NCI-H2029 (cell line): ENCODE measurements at places on chromosomes 3 and 15.

DNA sequence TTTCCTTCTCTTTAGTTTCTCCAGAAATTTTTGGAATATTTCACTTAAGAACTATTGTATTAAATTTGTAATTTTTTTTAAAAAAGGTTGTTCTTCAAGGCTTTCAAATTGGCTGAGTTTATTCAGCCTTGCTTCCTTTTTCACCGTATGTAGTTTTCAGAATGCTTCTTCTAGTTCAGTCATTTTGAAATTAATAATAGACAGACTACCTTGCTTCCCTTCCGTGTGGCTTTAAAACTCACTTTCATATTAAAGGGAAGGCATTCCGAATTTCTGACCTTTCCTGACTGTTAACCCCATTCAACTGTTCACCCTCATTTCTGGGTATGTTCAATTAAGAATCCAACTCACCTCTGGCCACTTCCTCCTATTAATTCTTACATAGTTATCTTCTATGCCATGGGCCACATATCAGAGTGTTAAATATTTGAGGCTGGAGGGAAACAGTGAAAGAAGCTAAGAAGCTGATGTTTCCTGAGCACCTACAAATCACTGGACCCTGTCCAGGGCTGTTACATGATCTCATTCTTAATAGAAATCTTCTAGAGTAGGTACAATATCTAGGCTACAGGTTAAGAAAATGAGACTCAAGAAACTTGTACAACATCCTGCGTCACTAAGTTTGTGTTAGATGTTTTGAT is 237.5 kb downstream of the P3H2 start:
- DNase-seq = no peak

GRCh38 chr3:53612508-53612907 is 118.1 kb downstream of the CACNA1D start:
- DNase-seq = no peak

- no peak for DNase-seq
Observed at GRCh38 chr3:149871855-149872254, 58.8 kb downstream of the RNF13 start.

- no peak for DNase-seq
Observed at GRCh38 chr3:108208831-108209230, 13.4 kb downstream of the IFT57 start.

DNA sequence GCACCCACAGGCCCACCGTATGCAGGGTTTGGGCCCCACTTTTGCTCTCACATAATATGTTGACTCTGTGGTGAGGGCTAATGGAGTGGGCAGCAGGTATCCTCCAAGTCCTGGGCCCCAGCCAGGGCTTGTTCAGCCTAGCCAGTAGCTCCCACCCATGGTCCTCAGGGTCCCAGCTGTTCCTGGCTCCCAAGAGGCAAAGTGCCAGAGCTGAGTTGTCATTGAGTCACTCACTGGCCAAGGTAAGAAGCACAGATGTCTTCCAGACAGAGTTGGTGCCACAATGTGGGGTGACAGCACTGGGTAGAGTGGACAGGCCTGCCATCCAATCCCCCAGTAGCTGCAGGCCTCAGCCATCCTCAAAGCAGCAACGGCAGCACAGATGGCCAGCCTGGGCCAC is 4.3 kb downstream of the SHF start:
- DNase-seq = no peak

GRCh38 chr3:54235998-54236397 is 113.6 kb downstream of the CACNA2D3 start:
- no peak for DNase-seq

- no peak for DNase-seq
Observed at GRCh38 chr3:42302924-42303634, 37.1 kb upstream of the CCK start.

DNA sequence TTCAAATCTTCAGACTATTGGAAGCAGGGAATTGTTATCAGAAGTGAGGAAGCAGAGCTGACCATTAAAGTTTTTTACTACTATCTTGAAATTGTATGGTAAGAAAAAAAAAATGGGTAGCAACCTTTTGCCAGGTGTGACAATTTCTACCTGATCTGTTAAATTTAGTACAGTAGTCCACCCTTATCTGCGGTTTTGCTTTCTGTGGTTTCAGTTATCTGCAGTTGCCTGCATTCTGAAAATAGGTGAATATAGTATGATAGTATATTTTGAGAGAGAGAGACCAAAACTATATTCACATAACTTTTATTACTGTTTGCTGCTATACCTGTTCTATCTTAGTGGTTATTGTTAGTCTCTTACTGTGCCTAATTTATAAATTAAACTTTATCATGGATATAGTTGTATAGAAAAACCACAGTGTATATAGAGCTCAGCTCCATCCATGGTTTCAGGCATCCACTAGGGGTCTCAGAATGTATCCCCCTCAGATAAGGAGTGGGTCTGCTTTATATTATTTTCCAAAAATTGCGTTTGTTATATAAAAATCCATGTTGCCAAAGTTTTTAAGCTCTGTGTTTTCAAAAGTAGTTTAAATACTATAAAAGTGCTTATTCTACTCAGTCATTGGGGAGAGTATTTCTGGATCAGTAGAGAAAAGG is 69.9 kb downstream of the PTPRG start:
- no peak for DNase-seq

DNA sequence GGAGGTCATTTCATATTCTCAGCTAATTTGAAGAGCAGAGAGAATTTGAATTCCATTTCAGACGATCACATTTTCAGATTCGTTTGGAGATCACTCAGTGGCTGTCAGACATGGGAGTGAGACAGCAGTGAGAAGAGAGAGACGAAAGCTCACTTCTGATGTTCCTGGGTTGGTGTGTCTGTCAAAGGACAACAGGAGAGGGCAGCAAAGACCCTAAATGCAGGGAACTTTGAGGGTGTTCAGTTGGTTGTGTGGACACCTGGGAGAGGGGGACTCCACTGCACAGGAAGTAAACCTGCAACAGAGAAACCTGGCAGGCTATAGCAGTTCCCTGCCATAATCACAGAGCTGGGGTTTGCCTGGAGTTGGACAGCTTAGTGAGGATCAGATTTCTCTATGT is 675.1 kb downstream of the SQOR start:
- DNase-seq = peak; percentile 16

DNA sequence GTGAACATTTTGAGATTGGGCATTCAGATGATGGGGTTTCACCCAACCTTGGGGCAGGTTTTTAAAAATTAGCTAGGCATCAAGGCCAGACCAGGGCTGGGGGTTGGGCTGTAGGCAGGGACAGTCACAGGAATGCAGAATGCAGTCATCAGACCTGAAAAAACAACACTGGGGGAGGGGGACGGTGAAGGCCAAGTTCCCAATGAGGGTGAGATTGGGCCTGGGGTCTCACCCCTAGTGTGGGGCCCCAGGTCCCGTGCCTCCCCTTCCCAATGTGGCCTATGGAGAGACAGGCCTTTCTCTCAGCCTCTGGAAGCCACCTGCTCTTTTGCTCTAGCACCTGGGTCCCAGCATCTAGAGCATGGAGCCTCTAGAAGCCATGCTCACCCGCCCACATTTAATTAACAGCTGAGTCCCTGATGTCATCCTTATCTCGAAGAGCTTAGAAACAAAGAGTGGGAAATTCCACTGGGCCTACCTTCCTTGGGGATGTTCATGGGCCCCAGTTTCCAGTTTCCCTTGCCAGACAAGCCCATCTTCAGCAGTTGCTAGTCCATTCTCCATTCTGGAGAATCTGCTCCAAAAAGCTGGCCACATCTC is 6.1 kb downstream of the RHO start:
- no peak for DNase-seq

GRCh38 chr3:58116985-58117384 is 93.8 kb downstream of the DNASE1L3 start:
- no peak for DNase-seq

- no peak for DNase-seq
Observed at GRCh38 chr15:40751745-40752144, 3.3 kb downstream of the RMDN3 start.

DNA sequence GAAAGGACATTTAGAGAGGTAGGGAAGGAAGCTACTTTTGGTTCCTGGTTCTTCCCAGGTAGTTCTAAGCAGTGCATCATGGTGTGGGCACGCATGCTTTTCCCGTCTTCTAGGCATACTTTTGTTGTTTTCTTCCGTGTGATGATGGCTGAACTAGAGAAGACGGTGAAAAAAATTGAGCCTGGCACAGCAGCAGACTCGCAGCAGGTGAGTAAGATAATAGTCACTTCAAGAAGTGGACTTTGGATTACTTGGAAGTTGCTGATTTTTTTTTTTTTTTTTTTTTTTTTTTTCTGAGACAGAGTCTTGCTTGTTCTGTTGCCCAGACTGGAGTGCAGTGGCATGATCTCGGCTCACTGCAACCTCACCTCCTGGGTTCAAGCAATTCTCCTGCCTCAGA is 17.9 kb downstream of the FANCD2OS start:
- DNase-seq = no peak

- no peak for DNase-seq
Observed at GRCh38 chr3:43153216-43154083, 47.6 kb upstream of the POMGNT2 start.

- peak; percentile 86 for DNase-seq
Observed at GRCh38 chr3:42443819-42444436, 33.5 kb upstream of the LYZL4 start.

GRCh38 chr15:90934949-90935751 is at the start of gene UNC45A:
UNC45A (plus strand) TSS chr15:90935285; CDS start chr15:90935325, 40 bp downstream.
- DNase-seq = peak; percentile 66

DNA sequence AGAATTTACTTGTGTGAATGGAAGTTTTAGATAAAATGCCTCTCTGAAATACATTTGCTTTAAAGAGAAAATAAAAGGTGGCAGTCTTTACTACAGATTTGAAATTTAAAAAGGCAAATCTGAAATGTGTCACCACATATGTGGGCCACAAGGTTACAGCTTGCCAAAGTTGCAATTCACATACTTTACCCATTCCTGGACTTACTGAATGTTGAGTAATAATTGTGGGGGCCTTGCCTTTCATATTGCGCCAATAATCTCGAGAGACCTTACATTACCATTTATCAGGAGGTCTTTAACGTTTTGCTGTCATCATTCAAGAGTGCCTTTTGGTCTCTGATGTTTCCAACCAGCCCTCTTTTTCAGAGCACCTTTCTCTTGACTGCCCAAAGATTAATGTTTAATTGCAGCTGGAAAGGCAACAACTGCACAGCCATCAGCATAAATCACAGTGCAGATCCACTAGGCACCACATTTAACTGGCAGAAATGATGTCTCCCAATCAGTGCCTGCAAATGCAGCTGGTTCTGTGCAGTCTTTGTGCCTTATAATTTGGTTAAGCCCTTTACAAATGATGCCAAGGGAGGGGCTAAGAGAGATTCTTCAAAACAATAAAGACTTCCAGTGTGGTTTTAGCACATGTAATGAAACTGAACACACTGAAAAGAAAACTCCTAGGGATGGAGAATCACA is 206.8 kb downstream of the MAGI1 start:
- no peak for DNase-seq

DNA sequence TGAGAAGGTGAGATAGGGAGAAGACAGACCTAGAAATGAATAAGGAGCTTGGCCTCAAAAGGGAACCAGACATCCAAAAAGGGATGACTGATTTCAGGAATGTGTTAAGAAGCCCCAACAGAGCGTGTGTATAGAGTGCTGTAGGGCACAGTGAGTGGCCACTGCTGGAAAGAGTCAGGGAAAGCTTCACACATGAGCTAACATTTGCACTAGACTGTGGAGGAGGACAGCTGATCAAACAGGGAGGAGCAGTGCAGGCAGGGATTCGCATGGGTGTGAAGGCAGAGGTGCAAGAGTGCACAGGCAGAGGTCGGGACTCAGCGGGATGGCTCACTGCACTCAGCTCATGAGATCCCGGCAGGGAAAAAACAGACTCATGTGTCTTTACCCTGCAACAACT is 61.8 kb downstream of the NPTN start:
- DNase-seq = peak; percentile 53

GRCh38 chr3:185335799-185336198 is 27.1 kb upstream of the MAP3K13 start:
- DNase-seq = no peak

- DNase-seq = no peak
Observed at GRCh38 chr3:56012721-56013120, 455.5 kb downstream of the ERC2 start.

GRCh38 chr15:69305933-69306568 is 7.3 kb downstream of the PAQR5 start:
- no peak for DNase-seq

GRCh38 chr15:31247404-31247803 is 79.2 kb upstream of the KLF13 start:
- DNase-seq = no peak

DNA sequence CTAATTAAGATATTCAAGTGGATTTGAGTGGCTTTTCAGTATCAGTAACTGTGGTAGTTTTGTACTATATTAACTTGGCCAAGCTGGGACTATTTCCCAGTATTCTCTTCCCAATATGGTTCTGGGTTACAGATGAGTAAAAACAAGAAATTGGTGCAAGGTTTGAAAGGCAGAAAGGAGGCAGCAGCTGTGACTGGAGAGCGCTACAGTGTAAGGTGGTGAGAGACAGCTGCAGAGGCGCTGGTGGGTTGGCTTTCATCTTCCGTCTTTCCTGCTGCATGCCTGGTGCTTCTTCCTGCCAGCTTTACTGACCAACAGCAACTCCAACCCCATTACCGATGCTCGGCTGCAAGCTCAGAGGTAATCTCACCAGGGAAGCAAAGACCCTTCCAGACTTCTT is 9.8 kb downstream of the DPH3 start:
- no peak for DNase-seq

DNA sequence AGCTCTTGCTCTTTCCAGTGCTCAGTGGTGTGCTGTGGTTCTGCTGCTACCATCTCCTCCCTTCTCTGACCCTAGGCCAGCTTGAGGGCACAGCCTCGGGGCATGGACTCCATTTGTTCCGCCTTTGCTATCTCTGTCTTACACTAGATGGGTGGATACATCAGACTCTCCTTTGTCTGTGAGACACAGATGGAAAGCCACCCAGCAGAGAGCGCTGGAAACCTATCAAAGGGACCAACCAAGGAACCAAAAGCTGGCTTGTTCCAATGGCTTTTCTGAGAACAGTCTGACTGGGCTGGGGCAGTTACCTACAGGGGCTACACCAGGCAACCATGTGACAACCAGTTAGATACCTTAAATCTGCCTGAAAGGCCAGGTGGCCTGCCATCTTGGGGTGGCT is 63.8 kb downstream of the NPTN start:
- DNase-seq = no peak

DNA sequence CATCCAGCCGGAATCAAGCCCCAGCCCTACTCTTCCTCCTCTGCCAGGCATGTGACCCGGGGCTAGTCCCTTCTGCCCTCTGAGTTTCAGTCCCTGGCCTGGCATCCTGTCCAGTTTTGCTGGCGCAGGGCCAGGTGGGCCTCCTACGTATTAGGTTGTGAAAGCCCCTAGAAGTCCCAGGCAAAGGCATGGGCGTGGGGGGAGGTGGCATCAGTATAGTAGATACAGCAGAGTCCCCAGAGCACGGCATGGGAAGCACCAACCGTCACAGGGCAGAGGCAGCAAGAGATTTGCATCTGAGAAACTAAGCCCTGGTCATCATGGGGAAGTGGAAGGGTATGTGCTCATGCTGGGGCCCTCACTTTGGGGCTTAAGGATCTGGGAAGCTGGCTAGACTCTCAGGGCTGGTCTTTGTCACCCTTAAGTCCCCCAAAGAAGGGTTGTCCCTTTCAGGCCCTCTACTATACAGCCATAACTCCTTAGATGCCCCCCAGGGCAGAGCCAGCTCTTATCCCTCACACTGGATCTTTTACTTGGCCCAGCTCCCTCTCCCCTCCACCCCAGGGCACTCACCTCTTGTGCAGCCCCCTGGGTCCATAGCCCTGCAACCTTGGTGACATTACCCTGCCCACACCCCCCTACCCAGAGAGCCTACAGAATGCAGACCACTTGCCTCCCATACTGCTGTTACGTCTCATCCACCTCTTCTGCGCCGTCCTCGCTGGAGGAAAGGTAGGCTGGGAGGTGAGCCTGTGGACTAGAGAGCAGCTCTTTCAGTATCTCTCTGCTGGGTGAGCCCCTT is 11.3 kb downstream of the NBEAL2 start:
- DNase-seq = no peak
